Activated T-cell treated with anti-CD3 and anti-CD28 coated beads, Interleukin-2, amount 50 U/mL, for 1 hour (primary cell): ENCODE measurements at places on chromosomes 13 and 19.
A peak's percentile ranks its signal among the peaks of the same experiment; 100 is the strongest.

DNA sequence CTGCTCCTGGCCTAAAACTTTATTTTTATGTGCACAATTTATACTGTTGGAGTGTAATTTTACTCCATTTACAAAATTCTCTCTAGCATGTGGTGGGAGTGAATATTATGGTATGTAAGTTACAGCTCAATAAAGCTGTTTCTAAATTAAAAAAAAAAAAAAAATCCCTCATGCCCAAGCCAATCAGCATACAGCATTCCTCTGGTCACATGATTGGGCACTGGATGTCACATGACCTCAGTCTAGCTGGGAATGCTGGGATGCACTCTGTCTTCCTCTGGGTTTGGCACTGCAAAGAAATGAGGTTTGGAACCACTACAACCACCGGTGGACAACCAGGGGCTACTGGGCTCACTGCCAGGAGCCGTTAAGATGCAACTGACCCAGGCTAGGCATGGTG is 67.6 kb downstream of the ZNF557 start:
- no peak for DNase-seq

DNA sequence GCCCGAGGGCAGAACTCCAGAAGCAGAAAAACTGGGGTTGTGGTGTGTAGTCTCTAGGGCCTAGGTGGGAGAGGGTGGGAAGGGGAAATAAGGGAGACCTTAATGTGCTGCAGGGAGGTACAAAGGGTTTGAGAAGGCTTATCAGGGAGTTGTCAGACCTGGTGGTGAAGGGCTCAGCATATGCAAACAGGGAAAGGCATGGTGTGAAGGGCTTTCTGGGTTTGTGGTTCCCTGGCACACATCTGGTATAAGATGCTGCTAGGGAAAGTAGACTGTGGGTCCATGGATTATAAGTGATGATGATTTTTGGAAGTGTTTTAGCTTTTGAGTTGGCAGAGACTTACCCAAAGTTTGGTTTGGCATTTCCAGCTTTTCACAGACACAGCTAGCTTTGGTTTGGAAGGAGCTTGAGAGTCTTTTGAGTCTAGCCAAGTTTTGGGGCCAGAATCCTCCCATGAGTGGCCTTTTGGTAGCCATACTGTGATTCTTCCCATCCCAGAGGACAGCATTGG is 2.2 kb downstream of the TRIM28 start:
- no peak for DNase-seq

GRCh38 chr19:6866741-6867151 is 20.6 kb upstream of the ADGRE1 start:
- no peak for DNase-seq

DNA sequence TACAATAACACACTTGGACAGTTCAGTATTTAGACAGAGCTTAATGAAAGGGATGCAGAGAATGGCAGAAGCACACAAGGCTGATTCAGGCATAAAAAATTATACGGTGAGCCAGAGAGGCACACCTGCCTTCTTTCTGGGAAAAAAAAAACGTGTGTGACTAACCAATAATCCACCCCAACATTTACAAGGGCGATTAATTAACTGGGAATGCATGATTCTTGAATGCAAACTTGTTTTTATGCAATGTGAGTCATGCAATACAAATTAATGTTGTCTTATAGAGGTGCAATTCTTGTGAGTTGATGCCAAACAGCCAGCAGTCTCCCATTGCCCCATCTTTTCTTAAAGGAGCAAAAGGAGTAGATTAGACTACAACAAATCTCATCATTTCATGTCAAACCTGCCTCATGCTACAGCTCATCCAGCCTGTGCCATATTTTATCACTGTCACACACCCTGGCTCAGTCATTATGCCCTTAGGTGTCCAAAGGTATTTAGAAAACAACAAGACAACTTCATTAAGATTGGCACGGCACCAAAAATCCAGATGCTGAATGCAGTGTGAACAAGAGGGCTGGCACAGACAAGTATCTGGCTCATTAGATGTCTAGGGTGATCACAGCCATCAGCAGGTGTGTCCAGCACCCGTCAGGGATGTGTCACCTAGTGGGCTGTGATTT is 721.1 kb downstream of the EFNB2 start:
- no peak for DNase-seq

DNA sequence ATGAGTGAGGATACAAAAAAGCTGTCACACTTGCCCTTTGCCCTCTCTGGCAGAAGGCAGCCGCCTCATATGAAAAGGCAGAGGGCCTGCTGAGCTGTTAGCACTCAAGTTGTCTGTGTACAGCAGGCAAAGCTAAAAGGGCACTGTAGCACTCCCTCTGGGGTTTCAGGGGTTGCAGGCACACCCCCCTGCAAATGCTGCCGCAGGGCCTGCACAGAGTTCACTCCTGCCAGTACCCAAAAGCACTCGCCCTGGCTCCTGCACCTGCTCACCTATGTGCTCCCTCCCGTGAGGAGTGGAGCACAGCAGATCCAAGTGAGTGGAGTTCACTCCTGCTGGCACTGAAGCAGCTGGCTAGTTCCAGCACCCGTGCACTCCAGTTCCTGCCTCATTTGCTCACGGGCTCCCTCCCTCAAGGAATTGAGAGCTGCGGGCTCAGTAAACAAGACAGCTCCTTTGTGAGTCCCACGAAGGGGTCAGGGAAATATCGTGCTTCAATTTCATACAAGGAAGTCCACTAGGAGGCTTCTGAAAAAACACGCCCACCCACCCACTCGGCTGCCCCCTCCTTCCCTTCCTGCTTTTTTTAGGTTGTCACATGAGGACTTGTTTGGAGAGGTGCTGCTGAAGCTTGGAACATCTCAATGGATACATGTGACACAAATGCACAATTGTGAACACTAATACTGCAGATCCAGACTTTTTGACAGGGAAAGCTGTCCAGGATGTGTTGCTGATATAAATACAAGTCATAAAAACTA is 9.9 kb upstream of the RCBTB2 start:
- no peak for DNase-seq

DNA sequence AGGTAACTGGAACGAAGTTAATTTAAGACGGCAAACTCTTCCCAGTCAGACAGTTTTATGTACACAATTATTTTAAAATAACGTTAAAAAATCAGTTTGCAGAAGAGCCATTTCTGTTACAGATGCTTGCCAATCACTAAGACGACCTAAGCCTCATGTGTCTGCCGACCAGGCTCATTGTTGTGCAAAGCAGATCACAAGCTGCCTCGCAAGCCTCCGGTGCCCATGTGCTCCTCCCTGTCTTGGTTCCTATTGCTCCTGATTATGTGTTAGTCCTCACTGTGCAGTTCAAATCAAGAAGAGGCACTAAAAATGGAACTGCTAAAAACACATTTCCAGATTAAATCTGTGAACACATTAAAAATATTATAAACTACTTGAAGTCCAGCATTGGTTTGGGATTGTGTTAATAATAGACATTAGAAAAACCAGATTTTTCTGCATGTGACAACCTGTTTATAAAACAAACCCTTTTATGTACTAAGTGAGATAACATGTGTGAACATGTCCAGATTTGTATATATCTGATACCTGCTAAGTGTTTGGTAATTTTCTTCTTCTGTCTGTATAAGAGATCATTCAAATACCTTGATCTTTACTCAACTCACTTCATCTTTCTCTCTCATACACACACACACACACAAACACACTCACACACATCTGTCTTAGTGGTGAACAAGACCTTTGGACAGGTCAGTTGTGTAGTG is 81.9 kb upstream of the SLC15A1 start:
- no peak for DNase-seq

DNA sequence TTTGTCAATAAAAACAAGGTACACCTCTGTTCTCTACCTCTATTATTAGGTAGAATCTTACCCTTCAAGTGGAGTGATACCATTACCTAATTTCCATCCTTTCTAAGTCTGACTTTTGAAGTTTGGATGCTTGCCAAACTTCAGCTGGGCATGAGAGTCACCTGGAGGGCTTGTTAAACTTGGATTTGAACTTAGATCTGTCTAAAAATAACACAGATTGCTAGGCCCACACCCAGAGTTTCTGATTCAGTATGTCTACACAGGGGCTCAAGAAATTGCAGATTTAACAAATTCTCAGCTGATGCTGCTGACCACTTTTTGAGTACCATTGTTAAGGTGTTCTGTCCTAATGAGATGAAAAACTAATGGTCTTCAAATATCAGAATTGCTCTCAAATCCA is 512.2 kb downstream of the LMO7 start:
- no peak for DNase-seq

DNA sequence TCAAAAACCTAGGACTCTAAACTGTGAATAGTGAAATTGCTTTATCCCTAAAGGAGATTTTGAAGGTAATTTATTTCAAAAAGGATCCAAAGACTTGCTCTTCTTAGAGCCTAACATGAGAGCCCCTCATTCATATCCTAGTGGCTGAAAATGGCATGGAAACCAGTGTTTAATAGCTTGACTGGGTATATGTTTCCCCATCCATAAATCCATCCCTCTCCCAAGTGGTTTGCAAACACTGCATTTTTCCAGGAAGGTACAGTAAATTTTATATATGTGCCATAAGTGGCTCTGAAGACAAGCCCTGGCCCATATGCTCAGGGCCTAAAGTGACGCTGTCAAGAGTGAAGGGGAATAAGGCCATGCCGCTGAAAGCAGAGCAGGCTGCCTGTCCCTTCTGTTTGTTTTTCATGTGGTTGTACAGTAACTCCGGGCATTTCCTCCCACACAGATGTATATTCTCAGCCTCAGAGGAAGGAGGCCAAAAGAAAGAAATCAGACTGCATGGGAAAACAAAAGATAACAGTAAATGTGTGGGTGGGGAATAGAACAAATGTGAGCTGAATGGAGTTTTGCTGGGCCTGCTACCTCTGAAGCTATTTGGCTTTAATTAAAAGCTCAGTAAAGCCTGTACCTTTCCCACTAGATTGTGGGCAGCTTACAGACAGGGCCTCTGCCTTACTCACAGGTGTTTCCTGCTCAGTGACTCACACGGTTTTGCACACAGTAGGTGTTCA is 181.9 kb downstream of the PCDH9 start:
- no peak for DNase-seq

DNA sequence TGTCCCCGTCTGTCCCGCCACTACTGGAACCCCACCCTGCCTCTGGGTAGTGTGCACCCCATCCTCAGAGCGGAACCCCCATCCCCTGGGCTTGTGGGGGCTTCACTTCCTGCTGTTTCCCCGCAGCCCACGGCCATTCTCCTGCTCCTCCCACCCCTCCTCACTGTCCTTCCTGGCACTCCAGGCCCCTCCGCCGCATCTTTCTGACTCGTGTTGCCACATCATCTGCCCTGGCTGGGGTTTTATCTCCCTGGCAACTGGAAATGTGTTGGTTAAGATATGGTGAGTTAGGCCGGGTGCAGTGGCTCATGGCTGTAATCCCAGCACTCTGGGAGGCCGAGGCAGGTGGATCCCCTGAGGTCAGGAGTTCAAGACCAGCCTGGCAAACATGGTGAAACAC is 37.3 kb downstream of the KDM4B start:
- DNase-seq: no peak

- DNase-seq: peak; percentile 22
Observed at GRCh38 chr19:50909240-50910070, 1.7 kb downstream of the KLK4 start.

- no peak for DNase-seq
Observed at GRCh38 chr19:13644645-13645044, 119.7 kb upstream of the MRI1 start.

- DNase-seq: no peak
Observed at GRCh38 chr13:96130818-96131340, 41.0 kb downstream of the HS6ST3 start.

GRCh38 chr13:46140044-46140443 is 35.2 kb upstream of the CPB2 start:
- no peak for DNase-seq

- DNase-seq: no peak
Observed at GRCh38 chr13:30924721-30925120, 7.7 kb upstream of the TEX26 start.

DNA sequence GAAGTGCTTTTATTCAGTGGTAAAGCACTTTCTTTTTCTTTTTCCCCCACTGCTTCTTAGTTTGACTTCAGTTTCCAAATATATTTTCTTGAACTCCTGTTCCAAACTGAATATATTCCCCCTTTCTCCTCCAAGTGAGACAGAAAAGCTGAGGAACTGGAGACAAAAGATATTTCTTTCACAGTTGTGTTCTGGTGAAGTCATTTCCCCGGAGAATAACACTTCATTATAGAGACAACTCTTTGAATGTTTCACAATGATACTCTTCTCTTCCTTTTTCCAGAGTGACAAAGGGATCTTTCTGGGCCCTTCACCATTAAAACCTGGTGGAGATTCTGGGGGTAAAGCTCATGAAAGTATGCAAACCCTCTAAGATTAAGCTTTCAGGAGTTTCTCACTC is 860.8 kb upstream of the SLITRK5 start:
- no peak for DNase-seq

- DNase-seq: no peak
Observed at GRCh38 chr19:57016076-57016475, 103.7 kb upstream of the USP29 start.

GRCh38 chr19:14368011-14368513 is 13.2 kb upstream of the ADGRE5 start:
- no peak for DNase-seq

DNA sequence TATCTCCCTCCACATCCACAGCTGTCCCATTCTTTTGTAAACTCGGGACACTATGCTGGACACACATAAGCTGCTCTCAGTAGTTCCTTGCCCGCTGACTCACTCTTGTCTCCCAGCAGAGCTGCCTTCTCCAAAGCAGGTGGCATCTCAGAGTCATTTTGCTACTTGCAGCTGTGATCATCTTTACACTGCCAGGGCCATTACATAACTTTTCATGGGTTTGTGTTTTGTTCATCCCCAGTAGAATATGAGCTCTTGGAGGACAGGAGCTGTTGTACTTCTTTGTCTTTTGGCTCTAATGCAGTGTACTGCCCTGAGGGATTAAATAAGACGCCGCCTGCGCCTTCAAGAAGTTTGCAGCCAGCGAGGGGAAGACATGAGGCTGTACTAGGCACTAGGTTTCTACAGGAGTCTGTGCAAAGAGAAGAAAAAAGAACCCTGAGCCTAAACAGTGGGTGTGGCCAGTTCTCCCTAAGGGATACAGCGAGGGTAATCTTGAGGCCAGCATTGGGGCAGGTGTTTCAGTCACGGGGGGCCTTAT is 40.8 kb upstream of the GPR183 start:
- DNase-seq: no peak

DNA sequence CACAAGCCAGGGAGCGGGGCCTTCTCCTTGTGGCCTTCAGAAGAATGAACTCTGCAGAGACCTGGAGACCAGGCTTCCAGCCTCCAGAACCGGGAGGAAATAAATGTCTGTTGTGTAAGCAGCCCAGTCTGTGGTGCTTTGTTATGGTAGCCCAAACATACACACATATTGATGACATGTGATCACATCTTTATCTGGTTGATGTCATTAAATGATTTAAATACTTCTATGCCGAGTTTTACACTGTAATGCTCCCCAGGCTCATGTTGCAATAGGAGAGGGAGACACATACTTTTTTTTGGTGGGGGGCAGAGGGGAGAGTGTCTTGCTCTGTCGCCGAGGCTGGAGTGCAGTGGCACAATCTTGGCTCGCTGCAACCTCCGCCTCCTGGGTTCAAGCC is 188.0 kb upstream of the IRS2 start:
- no peak for DNase-seq
